ENCODE measurements at places on chromosomes 4 and X.

GRCh38 chr4:37827802-37828321, 1.4 kb downstream of the PGM2 start:
- no peak for DNase-seq

GRCh38 chrX:40158036-40158706, 60.4 kb upstream of the BCOR start:
- no peak for DNase-seq

DNA sequence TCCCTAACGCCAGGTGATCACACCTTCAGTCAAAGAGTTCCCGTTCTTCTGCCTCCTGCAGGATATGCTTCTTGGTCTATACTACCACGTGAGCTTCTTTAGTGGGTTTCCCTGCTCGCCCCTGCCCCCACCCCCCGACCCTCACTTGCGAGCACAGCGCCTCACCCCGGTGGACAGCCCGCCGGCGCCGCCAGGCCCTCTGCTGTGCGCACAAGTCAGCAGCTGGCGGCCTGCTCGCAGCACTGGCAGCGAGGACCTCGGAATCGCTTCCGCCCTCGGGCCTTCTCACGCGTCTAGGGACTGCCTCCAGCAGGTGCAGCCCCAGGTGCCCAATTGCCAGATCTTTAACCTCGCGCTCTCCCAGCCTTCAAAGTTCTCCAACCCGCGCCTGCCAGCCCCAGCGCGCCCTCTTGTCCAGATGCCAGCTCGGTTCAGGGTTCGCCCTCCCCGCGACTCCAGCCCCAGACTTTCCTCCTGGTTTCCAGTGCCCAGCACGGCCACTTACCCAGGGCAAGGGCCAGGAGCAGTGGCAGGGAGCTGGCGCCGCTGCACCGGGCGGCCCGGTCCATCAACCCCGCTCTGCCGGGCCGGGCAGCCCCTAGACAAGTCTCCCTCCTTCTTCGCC, 454 bp downstream of the BTC start:
- DNase-seq = no peak

DNA sequence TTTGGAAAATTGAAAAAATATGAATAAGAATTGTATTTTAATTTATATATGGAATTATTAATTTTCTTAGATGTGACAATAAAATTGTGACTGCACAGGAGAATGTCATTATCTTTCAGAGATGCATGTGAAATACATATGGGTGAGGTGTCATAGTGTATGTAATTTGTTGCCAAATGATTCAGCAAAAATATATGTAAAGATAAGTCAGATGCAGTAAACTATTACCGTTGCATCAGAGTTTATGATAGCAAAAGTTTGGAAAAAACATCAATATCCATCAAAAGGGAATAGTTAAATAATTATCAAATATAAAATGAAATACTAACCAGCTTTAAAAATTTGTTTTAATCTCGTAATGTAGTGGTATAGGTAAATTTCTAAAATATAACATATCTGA, 10.4 kb upstream of the SLC7A11 start:
- DNase-seq = no peak

- no peak for DNase-seq
These were observed 15.1 kb downstream of the PALLD start for GRCh38 chr4:168511780-168512489.

DNA sequence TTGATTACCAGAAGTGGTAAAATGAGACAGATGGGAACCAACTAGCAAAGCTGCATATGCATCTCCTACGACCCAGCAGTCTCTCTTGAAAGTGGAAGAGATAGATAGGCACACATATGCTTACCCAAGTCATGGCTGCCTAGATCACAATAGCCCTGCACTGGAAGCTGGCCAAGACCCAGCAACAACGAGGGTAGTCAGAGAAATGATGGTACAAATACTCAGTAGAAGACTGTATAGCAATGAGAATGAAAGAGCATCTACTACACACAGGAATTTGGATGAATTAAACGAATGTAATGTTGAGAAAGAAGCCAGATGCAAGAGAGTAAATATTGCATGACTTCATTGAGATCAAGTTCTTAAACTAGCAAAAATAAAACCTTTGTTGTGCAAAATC, 100.3 kb upstream of the FAT1 start:
- DNase-seq = no peak

DNA sequence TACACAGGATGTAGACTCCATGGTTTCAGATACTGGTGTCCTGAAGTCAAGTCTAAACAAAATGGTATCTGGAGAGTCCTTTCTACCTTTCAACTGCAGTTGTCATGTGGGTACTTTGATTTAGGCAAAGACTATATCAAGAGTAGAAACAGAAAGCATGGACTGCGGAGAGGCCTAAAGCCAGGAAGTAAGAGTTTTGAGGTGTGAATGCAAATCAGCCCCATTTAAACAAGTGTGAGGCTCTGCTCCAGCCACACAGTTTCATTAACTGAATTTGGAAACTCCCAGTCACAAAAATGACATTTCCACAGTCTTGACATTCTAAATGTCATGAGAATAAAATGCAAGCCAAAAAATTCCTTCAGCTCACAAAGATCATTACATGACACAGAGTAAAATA, 87.2 kb upstream of the MCF2 start:
- DNase-seq = no peak

- peak; percentile 42 for DNase-seq
These were observed 169.0 kb downstream of the CORIN start for GRCh38 chr4:47668810-47669408.

DNA sequence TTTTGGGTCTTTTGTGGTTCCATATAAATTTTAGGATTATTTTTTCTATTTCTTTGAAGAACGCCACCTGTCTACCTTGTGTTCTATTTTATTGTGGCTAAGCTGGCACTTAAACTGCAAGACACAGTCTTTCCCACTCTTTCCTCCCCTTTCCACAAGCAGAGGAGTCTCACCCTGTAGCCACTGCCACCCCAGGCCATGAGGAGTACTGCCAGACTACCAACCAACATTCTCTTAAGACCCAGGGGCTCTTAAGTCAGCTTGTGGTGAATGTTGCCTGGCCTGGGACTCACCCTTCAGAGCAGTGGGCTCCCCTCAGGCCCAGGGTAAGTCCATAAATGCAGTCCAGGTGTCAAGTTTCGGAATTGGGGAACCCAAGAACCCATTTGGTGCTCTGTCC, 58.0 kb upstream of the FMR1 start:
- DNase-seq = no peak

DNA sequence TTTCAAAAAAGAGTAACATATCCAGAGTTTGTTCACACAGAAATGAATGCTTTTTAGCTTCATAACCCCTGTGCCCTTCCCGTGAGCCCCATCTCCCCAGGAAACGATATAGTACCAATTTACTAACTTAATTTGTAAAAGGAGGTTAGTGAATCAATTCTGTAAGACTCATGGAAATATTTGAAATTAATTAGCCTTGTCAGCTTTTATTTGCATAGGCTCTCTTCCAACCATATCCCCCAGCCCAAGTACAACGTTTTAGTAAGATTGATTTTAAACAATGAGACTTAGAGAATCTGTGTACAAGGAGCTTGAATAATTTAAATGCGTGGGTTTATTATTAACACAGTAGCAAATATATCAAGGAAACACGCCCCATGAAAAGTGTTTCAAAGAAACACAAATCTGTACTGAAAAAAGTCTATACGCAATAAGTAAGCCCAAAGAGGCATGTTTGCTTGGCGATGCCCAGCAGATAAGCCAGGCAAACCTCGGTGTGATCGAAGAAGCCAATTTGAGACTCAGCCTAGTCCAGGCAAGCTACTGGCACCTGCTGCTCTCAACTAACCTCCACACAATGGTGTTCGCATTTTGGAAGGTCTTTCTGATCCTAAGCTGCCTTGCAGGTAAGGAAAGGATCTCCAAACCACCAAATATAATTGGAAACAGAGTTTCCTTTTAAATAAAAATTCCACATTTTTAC, at the start of gene VSIG1:
Gene VSIG1, plus strand, starts transcription at position 512 of the 703 bp plus-strand sequence. Its CDS starts 66 bp downstream, at position 578.
- DNase-seq = no peak

DNA sequence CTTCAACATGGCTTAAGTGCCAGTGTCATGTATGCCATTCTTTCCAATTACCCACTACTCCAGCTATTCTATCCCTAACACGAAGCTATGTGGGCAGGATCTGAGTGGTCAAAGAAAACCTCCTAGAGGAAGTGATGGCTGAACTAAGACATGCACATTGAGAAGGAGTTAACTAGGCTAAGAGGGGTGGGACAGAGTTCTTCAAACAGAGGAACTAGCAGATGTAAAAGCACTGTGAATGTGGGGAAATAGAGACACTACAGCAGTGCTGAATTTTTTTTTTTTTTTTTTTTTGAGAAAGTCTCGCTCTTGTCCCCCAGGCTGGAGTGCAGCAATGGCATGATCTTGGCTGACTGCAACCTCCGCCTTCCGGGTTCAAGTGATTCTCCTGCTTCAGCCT, 6.2 kb downstream of the JCHAIN start:
- DNase-seq = no peak

GRCh38 chr4:15413010-15413622, 14.7 kb upstream of the C1QTNF7 start:
- DNase-seq = no peak

GRCh38 chrX:72040506-72040905, 91.2 kb downstream of the RTL5 start:
- DNase-seq = no peak
